Dermis blood vessel endothelial cell (primary cell): ENCODE measurements at places on chromosomes 7 and 10. TPM values are rescaled to one million over a fixed set of nuclear protein-coding genes. Genes with fewer than 3 reads are reported as not detected.

GRCh38 chr7:730501-731439 lies 3.7 kb upstream of the PRKAR1B start:
- peak; percentile 48 for DNase-seq

DNA sequence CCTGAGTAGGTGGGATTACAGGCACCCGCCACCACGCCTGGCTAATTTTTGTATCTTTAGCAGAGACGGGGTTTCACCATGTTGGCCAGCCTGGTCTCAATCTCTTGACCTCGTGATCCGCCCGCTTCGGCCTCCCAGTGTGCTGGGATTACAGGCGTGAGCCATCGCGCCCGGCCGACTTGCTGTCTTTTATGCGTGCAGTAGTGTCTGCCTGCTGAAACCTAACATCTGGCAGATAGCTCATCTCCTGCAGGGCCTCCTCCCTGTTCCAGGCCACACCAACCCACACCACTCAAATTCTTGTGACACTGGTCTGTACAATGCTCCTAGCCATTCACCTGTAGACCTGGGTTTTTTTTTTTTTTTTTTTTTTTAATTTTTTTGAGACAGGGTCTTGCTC lies 41.5 kb downstream of the BAIAP2L1 start:
- no peak for DNase-seq

GRCh38 chr10:108378779-108379178 lies 1214.3 kb upstream of the SORCS1 start:
- no peak for DNase-seq

DNA sequence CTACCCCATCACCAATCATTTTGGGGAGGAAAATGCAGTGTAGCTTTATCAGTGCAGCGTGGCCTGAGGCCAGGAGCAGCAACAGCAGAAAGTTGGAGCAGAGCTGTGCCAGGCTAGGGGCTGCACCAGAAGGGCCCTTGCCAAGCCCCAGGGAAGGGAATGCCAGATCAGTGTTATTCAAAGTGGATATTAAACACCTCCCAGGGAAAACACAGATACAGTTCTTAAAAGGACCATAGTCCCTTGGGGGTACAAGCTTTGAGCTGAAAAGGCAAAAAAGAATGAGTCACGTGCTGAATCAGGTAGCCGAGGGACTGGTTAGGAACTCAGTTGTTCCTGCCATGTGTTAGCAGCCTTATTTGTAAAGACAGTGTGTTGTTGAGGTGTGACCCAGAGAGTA lies 54.0 kb downstream of the GSDME start:
- no peak for DNase-seq

DNA sequence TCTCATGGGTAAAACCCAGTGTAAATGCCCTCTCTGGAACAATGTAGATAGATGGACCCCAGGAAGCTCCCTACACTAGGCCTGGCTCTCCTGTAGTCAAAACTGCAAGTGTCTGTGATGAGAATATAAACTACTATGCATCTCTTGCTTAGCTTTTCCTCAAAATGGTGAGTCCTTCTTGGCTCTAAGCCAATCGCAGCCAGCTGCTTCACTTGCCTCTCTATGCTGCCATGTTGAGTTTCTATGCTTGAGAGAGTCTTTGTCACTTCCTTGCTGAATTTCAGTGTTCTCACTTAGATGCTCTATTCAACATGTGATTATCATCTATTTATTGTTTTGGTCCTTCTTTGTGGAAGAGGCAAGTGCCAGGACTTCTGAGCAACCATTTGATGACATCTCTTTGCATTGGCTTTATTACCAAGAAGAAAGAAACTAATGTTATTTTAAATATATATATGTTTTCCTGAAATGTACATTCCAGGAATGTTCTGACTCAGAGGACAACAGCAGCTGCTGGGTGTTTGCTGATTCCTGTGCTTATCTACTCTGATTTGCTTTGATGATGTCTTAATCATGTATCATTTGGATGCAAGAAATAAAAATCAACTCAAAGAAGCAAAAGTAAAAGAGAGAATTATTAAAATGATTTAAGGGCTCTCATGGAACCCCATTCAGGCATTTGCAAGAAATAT lies 16.6 kb downstream of the TAS2R40 start:
- no peak for DNase-seq

GRCh38 chr10:6108631-6109443 lies 20.0 kb downstream of the RBM17 start:
- DNase-seq = peak; percentile 79

Gene SFTPA1
- total RNA-seq = not detected in 2 replicates
